ENCODE measurements at places on chromosomes 4 and X. TPM values are rescaled to one million over a fixed set of nuclear protein-coding genes. Genes with fewer than 3 reads are reported as not detected.

VCX gene
- not detected for total RNA-seq

PAGE1 gene
- not detected for total RNA-seq

PF4V1 gene
- not detected for total RNA-seq

GRCh38 chr4:84496331-84496705 lies 2.8 kb downstream of the NKX6-1 start:
- H3K4me3 ChIP-seq, result no peak overlapping the region
- peaks cover 58% of the 10 kb centered on the region for H3K27me3 ChIP-seq
- H3K36me3 ChIP-seq, result peaks cover 22% of the 10 kb centered on the region
- no peak for DNase-seq

- DNase-seq, result no peak
- no peak overlapping the region for H3K27ac ChIP-seq
- H3K4me3 ChIP-seq, result no peak overlapping the region
- H3K36me3 ChIP-seq, result no peaks in the 10 kb centered on the region
- H3K4me1 ChIP-seq, result peaks cover 2% of the 10 kb centered on the region
These were observed 71.3 kb downstream of the PPEF2 start for GRCh38 chr4:75830906-75831305.

GRCh38 chrX:71872542-71873458 lies 37.8 kb upstream of the NHSL2 start:
- no peaks in the 10 kb centered on the region for H3K36me3 ChIP-seq
- no peak for DNase-seq
- peaks cover 11% of the 10 kb centered on the region for H3K27me3 ChIP-seq
- H3K27ac ChIP-seq, result no peak overlapping the region
- H3K4me3 ChIP-seq, result no peak overlapping the region

DNA sequence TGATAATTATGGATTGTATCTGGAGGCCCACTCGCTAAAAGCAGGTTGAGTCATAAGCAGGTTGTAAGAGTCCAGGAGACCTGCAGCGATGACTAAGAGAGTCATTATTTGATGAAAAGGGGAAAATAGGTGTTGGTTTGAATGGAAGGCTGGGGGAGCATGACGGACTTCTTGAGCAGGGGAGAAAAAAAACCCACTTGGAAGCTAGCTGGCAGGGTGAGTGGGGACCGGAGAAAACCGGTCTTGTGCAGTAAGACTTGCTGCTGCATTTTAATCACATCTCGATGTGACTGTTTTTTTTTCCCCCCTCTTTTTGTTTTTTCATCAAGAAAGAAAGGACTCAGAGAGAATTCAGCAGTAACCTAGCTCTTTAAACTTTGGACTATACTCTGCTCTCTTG lies 90.0 kb downstream of the IGSF1 start:
- H3K27me3 ChIP-seq, result peaks cover 2% of the 10 kb centered on the region
- H3K27ac ChIP-seq, result no peak overlapping the region
- H3K4me3 ChIP-seq, result no peak overlapping the region
- H3K4me1 ChIP-seq, result no peaks in the 10 kb centered on the region
- DNase-seq, result no peak

DNA sequence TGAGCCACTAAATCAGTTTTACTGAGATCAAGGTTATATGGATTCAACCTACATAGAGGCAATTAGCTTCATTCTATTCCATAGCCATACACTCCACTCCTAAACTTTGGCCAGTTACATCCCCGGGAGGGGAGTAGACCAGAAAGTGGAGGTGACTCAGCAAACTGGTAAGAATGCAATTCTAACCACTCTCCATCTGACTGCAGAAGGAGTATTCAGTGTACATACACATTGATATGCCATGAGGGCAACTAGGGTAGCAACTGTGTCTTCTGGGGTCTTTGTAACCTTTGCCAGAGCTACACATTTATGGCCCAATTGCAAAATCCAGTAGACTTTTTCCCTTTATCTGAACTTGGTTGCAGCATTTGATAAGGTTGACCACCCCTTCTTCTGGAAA lies 7.6 kb downstream of the SLC25A43 start:
- H3K27me3 ChIP-seq, result no peaks in the 10 kb centered on the region
- peaks cover 5% of the 10 kb centered on the region for H3K4me1 ChIP-seq
- H3K4me3 ChIP-seq, result no peak overlapping the region
- no peaks in the 10 kb centered on the region for H3K36me3 ChIP-seq
- no peak overlapping the region for H3K27ac ChIP-seq

HPGD gene
- 6.8 TPM for total RNA-seq

GRCh38 chr4:119692001-119692400 lies 63.4 kb upstream of the PDE5A start:
- DNase-seq, result no peak
- H3K27ac ChIP-seq, result no peak overlapping the region
- no peak overlapping the region for H3K4me3 ChIP-seq
- no peaks in the 10 kb centered on the region for H3K36me3 ChIP-seq
- no peaks in the 10 kb centered on the region for H3K4me1 ChIP-seq

TRMT44 gene
- total RNA-seq, result 37.5 TPM

GRCh38 chr4:145736241-145736831 lies 56.4 kb downstream of the C4orf51 start:
- DNase-seq, result no peak
- no peaks in the 10 kb centered on the region for H3K4me1 ChIP-seq
- H3K27me3 ChIP-seq, result no peaks in the 10 kb centered on the region
- no peaks in the 10 kb centered on the region for H3K36me3 ChIP-seq
- H3K27ac ChIP-seq, result no peak overlapping the region
- no peak overlapping the region for H3K4me3 ChIP-seq

FGF13 gene
- not detected for total RNA-seq

- H3K27ac ChIP-seq, result peak overlapping the region; percentile 6
- peaks cover 37% of the 10 kb centered on the region for H3K4me1 ChIP-seq
- peaks cover 38% of the 10 kb centered on the region for H3K36me3 ChIP-seq
- no peak for DNase-seq
These were observed 4.2 kb downstream of the UFSP2 start for GRCh38 chr4:185421366-185422124.

- peaks cover 22% of the 10 kb centered on the region for H3K4me1 ChIP-seq
- DNase-seq, result no peak
- H3K27me3 ChIP-seq, result no peaks in the 10 kb centered on the region
These were observed 1.3 kb upstream of the USP51 start for GRCh38 chrX:55490974-55491373.

GRCh38 chr4:89048906-89049601 lies 7.9 kb downstream of the FAM13A start:
- no peaks in the 10 kb centered on the region for H3K4me1 ChIP-seq
- H3K27ac ChIP-seq, result no peak overlapping the region
- H3K27me3 ChIP-seq, result no peaks in the 10 kb centered on the region
- H3K4me3 ChIP-seq, result no peak overlapping the region
- DNase-seq, result no peak
- H3K36me3 ChIP-seq, result no peaks in the 10 kb centered on the region

- DNase-seq, result no peak
- H3K27me3 ChIP-seq, result no peaks in the 10 kb centered on the region
- no peak overlapping the region for H3K27ac ChIP-seq
- H3K4me3 ChIP-seq, result no peak overlapping the region
- no peaks in the 10 kb centered on the region for H3K4me1 ChIP-seq
These were observed 280.7 kb downstream of the ANK2 start for GRCh38 chr4:113330200-113330599.

CCDC149 gene
- total RNA-seq, result not detected

CYTL1 gene
- total RNA-seq, result not detected
